ENCODE measurements at places on chromosomes 13 and 19. TPM values are rescaled to one million over a fixed set of nuclear protein-coding genes. Genes with fewer than 3 reads are reported as not detected.
A peak's percentile ranks its signal among the peaks of the same experiment; 100 is the strongest.

- peak; percentile 20 for DNase-seq
Observed at GRCh38 chr13:54633456-54633855, 1604.8 kb downstream of the OLFM4 start.

Gene GADD45B
- total RNA-seq = 16.4 TPM

DNA sequence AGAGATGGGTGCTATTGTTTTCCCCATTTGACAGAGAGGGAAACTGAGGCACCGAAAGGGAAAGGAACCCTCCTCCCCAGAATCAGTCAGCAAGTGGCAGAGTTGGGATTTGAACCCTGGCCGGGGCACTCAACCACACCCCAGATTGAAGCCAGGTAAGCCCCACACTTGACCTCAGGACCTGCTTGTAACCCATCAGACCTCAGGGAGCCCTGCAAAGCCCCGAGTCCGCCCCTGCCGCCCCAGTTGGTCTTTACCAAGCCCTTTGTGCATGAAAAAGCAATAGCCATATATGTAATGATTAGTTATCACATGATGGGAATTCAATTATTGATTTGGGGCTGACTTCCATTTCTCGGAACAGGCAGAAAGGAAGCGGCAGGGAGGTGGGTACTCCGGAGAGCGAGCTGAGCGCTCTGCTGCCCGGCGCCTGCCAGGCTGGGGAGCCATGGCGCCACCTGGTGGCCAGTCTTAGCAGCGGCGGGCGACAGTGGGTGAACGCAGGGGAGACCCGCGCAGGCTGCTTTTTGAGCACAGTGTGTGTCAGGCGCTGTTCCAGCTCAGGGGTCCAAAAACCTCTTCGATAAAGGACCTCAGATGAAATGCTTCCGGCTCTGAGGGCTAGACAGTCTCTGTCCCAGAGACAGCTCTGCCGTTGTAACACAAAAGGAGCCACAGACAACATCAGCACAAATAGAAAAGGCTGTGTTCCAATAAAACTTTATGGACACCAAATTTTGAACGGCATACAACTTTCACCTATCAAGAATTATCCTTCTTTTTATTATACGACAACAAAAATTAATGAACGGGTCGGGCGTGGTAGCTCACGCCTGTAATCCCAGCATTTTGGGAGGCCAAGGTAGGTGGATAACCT is 82.9 kb upstream of the CACNA1A start:
- peak; percentile 53 for DNase-seq

Gene ZNF90
- total RNA-seq = 2.5 TPM

DNA sequence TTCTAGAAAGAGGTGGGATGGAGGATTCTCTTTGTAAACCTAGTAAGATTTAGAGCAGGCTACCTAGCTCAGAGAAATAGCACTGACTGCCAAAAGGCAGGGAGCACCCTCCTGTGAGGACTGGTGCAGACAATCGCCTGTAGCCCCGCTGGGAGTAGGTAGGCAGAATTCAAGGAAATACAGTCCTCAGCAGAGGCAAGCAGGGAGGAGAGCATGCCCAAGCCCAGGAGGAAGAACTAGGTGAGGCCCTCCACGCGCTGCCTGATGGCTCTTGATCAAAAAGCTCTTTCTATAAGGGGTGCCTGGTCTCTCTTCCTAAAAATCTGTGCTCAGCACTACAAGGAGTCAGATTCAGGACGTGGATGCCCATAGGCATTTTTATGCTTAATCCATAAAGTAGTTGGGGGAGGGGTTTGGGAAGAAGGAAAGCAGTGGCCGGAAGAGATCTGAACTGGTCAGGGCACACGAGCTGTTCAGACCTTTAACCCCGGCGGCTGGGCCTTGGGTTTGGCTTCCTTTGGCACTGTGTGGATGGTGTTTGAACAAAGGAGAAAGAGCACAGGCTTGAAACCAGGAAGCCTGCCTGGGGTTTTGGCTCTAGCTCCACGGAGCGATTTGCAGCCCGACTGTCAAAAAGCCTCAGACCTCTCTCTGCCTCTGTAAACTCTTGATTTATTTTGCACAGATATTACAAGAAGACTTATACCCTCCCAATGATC is 320.6 kb downstream of the FOXO1 start:
- DNase-seq = no peak

Gene RNF113B
- total RNA-seq = not detected

Gene ZNF223
- total RNA-seq = 7.4 TPM

Gene PCDH17
- 5.9 TPM for total RNA-seq
